ENCODE measurements at places on chromosomes 5 and 9.

GRCh38 chr5:53940921-53941320 lies 369.5 kb downstream of the ARL15 start:
- no peak for DNase-seq

DNA sequence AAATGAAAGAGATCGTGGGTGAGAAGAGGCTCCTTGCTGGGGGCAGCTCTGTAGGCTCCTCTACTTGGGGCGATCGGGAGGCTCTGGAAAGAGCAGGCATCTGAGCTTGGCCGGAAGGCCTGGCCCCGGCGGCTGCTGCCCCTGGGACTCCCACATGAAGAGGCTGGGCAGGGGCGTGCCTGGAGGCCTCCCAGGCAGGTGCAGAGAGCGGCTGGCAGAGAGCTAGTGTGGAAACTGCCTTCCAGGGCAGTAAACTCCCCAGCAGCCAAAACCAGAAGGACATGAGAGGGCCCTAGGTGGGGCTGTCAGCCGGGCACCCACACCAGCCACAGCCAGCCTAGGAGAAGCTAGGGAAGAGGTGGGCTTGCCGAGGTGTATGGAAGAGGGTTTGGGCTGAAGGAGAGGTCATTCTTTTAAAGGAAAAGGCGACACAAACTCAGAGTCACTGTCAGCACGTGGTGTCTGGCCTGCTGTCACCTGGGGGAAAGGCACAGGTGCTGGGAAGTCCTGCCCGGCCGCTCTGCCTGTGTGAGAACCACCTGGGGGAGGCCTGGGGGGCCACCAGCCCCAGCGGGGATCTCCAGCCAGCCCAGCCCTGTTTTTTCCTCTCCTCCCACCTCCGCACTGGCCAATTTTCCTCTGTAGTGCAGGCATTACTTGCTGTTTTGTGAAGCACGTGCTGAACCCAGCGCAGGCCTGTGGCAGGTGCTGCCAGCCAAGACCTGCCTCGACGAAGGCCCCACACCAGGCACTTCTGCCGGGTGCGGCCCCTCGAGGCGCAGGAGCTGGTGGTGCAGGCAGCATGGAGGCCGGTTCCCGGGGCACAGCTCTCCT lies 44.8 kb upstream of the EGFL7 start:
- DNase-seq = no peak

- DNase-seq = no peak
These were observed 201.8 kb upstream of the SGCD start for GRCh38 chr5:156125118-156125517.

- DNase-seq = peak; percentile 54
These were observed 1.5 kb downstream of the LTC4S start for GRCh38 chr5:179795049-179795862.

- DNase-seq = peak; percentile 79
These were observed 193.9 kb downstream of the ICE1 start for GRCh38 chr5:5616247-5616895.

DNA sequence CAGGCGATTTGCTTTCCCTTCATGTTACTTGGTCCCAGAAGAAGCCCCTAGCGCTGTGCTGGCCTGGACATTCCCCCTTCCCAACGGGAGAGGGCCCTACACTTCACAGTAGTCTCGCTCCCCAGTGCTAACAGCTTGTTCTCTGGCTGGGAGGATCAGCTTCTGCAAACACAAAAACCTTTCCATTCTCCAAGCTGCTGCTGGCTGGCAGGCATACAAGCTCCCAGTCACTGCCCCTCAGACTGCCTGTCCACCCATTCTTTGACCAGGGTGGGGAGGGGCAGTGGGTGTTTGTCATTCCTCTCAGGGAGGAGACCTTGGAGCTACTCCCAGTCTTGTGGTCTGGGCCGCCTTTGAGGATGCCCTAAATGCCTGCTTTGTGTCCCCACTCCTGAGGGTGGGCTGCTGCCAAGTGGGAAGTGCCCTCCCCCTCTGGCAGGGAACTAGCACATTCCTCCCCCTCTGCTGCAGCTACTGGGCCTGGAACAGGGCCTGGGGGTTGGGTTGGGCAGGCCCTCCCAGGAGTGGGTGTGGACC lies 20.8 kb downstream of the ENHO start:
- peak; percentile 77 for DNase-seq

- no peak for DNase-seq
These were observed 243.5 kb downstream of the ENC1 start for GRCh38 chr5:74396913-74397622.

DNA sequence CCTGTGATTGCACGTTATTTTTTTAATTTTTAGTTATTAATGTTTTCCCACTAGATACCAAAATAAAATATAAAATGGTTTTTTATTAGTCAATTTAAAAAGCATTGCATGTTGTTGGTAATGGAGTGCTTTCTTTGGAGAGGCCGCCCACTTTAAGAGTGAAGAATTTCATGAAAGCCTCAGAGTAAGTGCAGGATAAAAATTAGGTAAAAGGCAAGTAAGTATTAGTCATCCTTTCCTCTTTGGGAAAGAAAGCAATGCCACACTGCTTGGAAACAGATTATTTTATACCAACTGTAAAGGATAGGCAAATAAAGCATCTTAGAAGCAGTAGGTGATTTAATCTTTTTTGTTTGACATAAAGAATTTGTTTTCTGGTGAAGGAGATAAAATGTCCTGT lies 62.9 kb downstream of the HSD17B4 start:
- no peak for DNase-seq

GRCh38 chr9:135526730-135527571 lies 5.7 kb downstream of the LCN1 start:
- DNase-seq = peak; percentile 31

DNA sequence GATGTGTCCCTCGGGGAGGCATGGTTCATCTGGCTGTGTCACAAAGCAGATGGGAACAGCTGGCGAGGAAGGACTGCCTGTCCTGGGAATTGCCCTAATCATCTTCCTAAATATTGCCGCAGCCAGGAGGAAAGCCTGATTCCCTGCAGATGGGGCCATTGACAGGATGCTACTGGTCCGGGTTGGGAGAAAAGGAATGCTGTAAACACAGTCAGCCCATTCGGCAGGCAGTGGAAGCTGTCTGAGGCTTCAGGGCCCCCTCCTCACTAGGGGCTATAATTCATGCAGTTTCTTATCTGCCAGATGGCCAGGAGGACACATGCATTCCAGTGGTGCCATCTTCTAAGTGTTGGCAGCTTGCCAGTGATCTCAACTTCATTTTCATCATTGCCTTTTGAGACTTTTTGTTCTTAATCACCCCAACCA lies 110.3 kb downstream of the KCNIP1 start:
- no peak for DNase-seq

DNA sequence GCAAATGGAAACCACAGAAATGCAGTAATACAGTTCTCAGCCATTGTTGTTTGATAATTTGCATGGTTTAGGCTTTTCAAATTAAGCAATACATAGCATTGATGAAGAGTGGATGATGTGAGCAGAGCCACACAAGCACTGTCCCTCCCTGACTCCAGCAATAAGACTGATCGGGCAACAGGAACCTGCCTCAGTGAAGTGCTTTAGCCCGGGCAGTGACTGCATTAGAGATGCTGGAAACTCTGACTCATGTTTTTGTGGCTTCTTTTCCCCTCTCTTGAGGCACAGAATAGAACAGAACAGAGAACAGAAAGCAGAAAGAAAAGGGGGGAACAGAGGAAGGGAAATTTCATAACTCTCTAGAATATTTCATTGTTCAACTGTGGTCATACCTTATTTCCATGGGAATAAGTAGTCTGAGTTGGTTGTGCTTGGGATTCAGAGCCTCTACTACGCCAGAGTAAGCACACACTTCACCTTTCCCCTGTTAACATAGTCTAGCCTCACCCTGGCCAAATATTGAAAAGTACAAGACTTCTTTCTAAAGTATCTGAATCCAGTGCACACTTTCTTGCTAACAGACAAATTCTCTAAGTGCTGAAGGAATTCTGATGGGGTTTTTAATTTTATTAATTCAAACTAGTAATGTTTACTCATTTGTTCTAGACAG lies 164.8 kb upstream of the VCAN start:
- no peak for DNase-seq

GRCh38 chr5:80590766-80591165 lies 20.7 kb upstream of the ANKRD34B start:
- DNase-seq = no peak

DNA sequence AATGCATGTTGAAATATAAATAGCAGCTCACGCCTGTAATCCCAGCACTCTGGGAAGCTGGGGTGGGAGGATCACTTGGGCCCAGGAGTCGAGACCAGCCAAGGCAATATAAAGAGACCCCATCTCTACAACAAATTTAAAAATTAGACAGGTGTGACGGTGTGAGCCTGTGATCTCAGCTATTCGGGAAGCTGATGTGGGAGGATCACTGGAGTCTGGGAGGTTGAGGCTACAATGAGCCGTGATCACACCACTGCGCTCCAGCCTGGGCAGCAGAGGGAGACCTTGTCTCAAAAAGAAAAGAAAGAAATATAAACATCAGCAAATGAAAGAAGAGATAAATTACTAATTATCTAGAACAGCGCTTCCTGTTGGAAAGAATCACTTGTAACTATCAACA lies 105.0 kb downstream of the MAPKAP1 start:
- DNase-seq = no peak

DNA sequence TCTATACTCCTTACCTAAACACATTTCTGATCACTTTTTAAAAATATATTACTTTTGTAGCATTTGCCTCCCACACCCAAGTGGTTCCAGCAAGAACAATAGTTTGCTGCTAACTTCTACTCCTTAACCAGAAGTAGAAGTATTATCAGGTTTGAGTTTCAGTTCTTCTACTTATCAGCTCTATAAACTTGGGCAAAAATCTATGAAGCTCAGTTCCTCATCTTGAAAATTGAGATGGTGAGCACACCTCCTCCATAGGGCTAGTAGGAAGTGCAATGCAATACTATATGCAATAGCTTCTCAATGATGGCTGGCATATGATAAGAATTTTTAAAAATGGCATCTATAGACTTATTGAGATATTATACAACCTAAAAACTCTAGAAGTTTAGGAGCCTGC lies 283.7 kb downstream of the TLR4 start:
- no peak for DNase-seq

Measured in neural progenitor cell (in vitro differentiated cells).